ENCODE measurements at places on chromosomes 13 and 19. TPM values are rescaled to one million over a fixed set of nuclear protein-coding genes. Genes with fewer than 3 reads are reported as not detected.

DNA sequence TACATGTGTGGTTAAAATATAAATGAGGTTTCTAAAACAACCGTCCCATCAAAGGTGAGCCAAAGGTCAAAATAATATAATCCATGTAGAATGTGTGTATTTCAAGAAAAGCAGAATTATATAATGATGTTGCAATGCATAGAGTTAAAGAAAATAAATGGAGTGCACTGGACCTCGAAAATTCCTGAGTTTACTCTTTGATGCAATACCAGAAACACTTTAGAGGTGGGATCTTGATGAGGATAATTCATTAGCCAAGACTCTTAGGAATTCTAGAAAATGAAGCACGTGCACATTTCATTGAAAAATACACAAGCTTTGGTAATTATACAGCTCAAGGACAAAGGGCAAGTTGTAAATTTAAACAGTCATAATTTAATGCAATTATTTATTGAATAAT, 508.9 kb upstream of the ARGLU1 start:
- H3K4me1 ChIP-seq: no peaks in the 10 kb centered on the region
- no peaks in the 10 kb centered on the region for H3K27me3 ChIP-seq
- no peak overlapping the region for H3K4me3 ChIP-seq
- no peak for DNase-seq

GRCh38 chr13:66446413-66446812, 783.7 kb downstream of the PCDH9 start:
- no peaks in the 10 kb centered on the region for H3K27me3 ChIP-seq
- DNase-seq: no peak
- no peak overlapping the region for H3K4me3 ChIP-seq
- no peaks in the 10 kb centered on the region for H3K36me3 ChIP-seq

DNA sequence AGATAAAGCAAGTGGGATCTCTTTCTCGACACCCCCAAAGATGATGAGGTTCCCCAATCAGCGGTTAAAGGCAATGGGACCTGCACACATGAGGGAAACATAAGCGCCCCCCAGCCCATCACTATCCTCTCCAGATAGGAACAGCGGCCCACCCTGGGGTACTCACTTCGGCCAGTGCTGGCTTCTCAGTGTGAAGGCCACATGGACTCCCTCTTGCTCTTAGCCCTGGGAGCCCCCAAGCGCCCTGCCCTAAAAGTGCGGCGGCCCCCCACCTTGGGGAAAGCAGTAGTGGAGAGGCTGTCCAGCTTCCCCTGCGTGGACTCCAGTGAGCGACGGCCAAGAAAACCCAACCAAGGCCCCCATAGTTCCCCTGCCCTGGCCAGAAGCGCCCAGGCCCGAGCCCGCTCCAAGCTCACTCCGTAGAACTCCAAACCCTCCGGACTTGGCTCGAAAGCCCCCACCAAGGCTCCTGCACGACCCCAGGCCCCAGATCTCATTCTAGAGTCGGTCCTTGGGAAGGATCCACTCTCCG, 1.0 kb downstream of the CACNA1A start:
- H3K27ac ChIP-seq: no peak overlapping the region
- H3K27me3 ChIP-seq: peaks cover 96% of the 10 kb centered on the region
- DNase-seq: no peak
- no peaks in the 10 kb centered on the region for H3K36me3 ChIP-seq

- no peak overlapping the region for H3K27ac ChIP-seq
- no peak for DNase-seq
- H3K27me3 ChIP-seq: no peaks in the 10 kb centered on the region
- H3K36me3 ChIP-seq: no peaks in the 10 kb centered on the region
- H3K4me1 ChIP-seq: no peaks in the 10 kb centered on the region
Measured at GRCh38 chr13:87356314-87356713, 314.9 kb upstream of the SLITRK5 start.

DNA sequence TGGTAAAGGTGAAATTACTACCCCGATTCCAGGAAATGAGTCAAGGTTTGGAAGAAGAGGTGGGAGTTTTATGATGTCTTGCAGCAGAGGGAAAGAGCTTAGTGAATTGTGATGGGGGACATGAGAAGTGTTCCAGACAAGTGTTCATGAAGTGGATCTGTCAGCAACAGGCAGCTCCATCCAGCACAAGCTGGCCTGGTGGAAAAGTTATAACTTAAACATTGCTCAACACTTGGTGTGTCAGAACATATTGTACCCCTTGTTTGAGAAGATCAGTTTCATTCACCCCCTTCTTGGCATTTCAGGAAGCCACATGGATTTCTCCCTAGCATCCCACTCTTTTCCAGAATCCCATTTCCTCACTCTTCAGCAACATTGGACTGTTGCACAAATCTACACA, 222.0 kb downstream of the B3GLCT start:
- H3K4me3 ChIP-seq: no peak overlapping the region
- no peaks in the 10 kb centered on the region for H3K27me3 ChIP-seq
- DNase-seq: no peak
- H3K36me3 ChIP-seq: no peaks in the 10 kb centered on the region
- peaks cover 7% of the 10 kb centered on the region for H3K4me1 ChIP-seq

DNA sequence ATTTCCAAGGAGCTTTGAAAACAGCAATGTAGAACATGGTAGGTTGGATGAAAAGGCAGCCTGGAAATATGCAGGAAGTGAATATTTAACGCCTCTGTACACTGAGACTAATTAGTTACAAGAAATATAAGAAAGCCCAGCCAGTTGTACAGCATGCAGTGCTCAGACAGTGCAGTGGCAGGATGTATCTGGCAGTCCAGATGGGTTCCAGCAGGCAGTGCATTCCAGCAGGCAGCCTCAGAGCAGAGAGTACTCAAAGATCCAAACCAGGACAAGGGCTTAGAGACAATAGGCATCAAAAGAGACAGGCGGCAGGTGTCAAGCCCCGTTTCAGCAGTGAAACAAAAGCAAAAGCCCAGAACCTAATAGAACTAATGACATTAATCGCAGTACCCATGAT, 2776.3 kb downstream of the PCDH9 start:
- H3K4me3 ChIP-seq: no peak overlapping the region
- H3K27me3 ChIP-seq: no peaks in the 10 kb centered on the region
- H3K36me3 ChIP-seq: no peaks in the 10 kb centered on the region

Gene CLDND2
- total RNA-seq: 1.1 TPM

Gene SGCG
- total RNA-seq: not detected

Gene ANGPTL8
- not detected for total RNA-seq
